ENCODE measurements at places on chromosomes 7 and 10.

DNA sequence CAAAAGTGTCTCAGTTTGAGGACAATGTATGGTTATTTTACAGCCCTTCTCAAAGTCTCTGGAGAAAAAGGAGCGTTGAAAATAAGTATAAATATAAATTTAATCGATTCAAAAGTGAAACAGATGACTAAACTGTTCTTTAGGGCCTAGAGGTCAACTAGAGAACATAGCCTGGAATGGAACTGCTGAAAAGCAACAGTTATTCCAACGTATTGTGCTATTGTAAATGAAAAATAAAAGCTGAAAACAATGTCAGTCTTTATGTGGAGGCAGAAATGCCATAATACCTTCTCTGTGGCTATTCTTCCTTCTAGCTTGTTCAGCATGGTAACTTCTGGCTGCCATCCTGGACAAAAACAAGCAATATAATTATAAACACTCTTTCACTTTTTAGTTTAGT is 362.5 kb downstream of the ARL4A start:
- no peak for DNase-seq

DNA sequence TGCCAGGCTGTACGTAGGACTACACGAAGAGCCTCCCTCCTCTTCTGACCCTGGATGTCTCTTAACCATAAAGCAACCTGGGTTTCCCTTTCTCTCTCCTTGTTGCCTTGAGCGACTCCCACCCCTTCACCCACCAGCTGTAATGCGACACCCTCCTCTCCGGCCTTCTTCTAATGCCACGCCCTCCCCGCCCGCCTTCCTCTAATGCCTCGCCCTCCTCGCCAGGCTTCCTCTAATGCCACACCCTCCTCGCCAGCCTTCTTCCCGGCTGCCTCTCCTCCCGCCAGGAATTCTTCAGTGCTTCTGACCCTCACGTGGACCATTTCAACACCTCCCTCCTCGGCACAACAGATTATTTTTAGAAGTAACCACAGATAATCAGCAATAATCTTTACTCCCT is 348.5 kb upstream of the SHH start:
- DNase-seq = no peak

- DNase-seq = no peak
These were observed 11.4 kb upstream of the AKR1D1 start for GRCh38 chr7:138064856-138065357.

- DNase-seq = peak; percentile 89
These were observed 203.7 kb upstream of the IMMP2L start for GRCh38 chr7:111765751-111766643.

DNA sequence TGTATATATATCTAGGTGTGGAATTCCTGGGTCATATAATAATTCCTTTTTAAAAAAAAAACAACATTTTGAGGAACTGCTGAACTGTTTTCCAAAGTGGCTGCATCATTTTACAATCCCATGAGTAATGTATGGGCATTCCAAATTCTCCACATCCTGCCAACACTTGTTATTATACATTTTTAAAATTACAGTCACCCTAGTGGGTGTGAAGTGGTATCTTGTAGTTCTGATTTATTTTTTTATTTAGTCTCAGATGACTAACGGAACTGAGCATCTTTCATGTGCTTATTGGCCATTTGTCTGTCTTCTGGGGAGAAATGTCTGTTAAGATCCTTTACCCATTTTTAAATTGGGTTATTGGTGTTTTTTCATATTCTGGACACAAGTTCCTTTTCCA is 12.0 kb upstream of the KLHL7 start:
- no peak for DNase-seq

DNA sequence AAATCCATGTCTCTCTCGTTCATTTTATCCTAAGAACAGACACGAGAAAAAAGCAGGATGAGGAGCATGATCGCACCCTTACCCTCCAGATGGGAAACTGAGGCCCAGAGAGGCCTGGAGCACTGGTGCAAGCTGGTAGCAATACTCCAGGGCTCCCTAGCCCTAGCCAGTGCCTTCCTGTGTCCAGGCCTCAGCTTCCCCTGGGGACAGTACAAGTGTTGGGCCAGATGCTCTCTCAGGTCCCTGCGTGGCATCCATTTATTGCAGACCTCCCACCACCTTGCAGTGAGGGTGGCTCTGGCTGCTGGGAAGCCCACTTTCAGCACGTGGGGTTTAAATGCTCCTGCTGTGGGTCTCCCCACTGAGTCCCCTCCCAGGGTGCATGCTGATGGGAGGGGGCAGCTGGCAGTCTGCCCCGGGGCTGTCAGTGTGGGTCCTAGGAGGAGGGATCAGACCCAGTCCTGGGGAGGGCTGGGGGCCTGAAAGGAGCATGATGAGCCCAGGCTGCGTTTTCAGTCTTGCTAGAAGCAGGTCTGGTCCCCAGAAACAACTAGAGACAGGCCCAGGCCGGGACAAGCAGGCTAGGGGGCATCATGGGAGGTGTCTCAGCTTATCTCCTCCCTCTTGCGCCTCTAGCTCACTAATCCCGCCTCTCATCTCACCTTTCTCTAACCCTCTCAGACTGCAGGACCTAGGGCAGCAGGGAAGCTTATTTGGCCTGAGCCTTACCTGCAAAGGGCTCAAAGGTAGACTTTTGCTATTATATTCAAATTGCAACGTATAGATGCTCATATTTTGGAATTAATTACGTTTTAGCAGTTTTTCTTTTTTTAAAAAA is 662 bp upstream of the PPIF start:
- no peak for DNase-seq

- DNase-seq = no peak
These were observed 45.1 kb downstream of the ZNF248 start for GRCh38 chr10:37812290-37812689.

DNA sequence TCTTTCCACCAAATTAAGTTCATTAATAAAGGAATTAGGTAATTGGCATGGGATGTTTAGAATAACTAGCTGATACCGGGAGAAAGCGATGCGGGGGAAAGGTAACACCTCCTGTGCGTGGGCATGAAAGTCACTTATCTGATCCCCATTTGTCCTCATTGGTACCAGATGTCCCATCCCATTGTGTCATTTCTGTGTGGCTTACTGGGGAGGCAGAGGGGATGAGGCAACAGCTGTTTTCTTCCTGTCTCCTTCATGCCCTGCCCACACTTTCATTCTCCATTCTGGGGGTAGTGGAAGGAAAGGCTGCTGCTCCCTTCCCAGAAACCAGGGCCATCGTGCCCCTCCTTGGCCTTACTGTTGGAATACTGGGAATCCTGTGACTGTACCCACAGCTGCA is 27.1 kb downstream of the EEPD1 start:
- DNase-seq = no peak

DNA sequence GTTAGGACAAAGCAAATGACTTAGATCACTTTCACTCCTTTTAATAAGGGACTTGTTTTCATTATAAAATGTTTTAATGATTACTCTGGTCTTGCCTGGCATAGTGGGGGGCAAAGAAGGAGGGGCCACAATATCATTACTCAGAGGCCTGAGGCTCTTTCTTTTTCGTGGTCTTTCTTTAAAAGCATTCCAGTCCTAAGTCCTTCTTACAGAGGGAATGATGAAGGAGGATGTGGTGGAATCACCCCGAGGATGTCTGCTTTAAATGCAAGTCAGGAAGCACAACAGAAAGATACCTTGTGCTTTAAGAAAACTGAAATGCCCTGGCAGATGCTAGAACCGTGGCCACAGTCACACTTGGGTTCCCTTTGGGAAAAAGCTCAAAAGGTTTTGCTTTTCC is 379.1 kb downstream of the INHBA start:
- DNase-seq = no peak

GRCh38 chr7:113100121-113100603 is 13.5 kb upstream of the GPR85 start:
- DNase-seq = no peak

DNA sequence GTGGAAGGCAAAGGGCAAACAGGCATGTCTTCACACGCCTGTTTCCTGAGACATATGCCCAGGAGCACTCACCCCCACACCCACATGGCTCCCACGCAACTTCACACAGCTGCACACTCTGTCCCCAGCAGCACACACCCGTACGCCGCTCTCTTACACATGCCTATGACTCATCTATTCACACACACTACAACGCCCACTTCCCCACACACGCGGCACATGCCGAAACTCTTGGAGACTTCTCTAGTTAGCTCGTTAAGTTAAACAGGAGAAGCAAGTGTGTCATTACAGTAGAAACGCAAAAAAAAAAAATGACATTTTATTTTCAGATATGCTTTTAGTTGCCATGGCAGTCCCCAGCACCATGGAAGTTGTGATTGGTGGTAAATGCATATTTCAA is 6.7 kb downstream of the CALN1 start:
- no peak for DNase-seq

GRCh38 chr10:49791100-49791499 is 29.0 kb upstream of the OGDHL start:
- DNase-seq = no peak

DNA sequence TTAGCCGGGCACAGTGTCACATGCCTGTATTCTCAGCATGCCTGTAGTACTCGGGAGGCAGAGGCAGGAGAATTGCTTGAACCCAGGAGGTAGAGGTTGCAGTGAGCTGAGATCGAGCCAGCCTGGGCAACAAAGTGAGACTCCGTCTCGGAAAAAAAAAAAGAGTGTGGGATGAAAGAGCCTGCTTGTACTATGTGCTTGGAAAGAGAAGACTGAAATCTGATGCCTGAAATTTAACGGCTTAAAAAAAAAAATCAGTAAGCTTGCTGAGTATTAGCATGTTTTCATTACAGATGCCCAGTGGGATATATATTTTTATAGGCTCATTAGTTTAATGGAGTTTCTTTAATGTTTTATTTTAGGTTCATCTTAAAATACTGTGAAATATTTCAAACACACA is 4.2 kb downstream of the NT5C2 start:
- DNase-seq = no peak

- no peak for DNase-seq
These were observed 10.7 kb upstream of the INSYN2A start for GRCh38 chr10:127207081-127207480.

GRCh38 chr7:85974176-85974575 is 669.5 kb upstream of the GRM3 start:
- no peak for DNase-seq

- DNase-seq = no peak
These were observed 3.5 kb downstream of the VGF start for GRCh38 chr7:101161692-101162471.

- no peak for DNase-seq
These were observed 118.5 kb downstream of the CREB5 start for GRCh38 chr7:28530803-28531175.

DNA sequence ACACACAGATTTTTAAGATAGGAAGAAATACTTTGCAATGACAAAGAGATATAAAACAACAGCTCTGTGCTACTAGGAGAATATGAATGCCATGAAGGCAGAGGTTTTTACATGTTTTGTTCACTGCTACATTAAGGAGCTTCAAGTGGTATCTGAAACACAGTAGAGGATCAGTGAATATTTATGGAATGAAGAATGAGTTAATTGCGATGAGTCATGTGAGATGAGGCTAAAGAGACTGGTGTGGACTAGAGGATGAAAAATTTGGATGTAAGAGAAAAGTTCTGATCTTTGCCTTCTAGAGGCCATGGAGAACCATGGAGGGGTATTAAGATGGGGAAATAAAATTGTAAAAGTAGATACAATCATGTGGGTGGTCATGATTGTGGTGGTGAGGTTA is 434.2 kb downstream of the PHTF2 start:
- no peak for DNase-seq

DNA sequence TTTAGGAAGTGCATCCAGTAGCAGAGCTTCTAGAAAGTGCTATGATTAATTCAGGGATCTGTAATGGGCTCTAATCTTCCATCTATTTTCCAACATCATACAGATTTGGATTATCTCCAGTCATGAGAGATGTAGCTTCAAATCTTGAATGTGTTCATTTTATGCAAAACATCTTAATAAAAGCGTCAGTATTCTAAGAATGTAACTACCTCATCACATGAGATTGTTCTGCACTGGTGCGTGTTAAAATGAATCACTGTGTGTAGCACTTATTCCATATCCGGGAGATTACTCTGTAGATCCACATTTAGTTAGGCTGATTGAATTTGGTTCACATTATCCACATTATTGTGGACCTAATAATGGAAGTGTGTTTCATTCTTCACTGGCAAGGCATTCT is 344.9 kb upstream of the CHRM2 start:
- DNase-seq = no peak

DNA sequence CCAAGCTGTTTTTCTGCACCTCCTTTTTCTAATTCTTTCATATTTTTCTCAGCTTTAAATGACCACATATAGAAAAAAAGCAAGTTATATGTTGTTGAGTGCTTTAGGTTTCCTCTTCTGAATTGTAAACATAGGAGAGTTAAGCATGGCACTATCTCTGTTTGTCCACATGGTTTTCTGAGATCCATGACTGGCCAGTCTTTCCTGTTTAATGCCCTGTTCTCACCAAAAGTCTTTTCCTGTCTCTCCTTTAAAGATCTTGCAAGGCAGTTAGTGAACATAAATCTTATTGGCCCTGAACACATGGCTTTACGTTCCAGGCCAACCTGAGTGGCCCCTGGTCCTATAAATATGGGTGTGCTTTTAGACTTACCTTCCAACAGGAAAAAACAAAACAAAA is 19.4 kb downstream of the TRPV5 start:
- no peak for DNase-seq

GRCh38 chr7:100071018-100071723 is 10.4 kb downstream of the ZNF3 start:
- no peak for DNase-seq

DNA sequence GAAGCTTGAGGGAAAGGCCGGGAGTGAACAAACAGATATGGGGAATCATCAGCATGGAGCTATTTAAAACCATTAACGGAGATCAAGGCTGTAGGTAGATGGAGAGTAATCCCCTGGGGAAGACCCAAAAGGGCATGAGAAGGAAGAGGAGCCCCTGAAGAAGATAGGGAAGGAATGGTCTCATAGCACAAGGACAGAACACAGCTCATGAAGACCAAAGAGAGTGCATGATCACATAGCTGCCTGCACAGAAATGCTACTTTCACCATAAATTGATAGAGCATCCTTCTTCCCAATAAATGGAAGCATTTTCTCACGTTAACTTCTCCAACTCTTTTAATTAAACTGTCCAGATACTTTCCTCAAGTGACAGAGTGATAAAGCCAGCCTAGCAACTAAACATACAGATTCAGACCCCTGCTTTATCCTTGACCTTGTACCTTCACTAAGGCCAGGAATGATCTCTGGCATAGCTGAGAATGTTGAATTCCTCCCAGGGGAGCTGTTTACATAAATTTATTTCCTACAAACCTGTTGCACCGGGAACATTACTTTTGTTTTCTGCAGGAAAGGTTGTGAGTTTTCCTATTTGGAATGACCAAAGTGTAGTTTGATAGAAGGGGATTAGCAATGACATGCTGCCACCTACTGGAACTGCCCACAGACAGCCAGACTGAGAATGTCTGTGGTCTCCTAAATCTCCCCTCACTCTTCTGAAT is 110.8 kb upstream of the LRGUK start:
- DNase-seq = peak; percentile 43

DNA sequence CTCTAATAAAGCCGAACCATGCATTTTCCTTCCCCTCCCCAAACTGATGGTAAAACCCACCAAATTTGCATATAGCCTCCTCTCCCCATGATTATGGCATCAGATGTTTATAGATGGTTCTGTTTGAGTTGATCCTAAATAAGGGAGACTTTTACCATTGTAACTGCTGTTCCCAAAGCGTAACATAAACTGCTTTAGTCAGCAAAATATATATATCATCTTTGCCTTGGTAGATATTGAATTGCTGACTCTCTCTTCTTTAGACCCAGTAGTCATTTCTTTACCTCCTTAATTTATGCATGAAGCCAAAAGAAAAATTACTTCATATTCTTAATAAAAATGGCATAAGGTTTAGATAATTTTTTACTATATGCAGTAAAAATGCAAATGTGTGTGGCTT is 86.2 kb upstream of the LRGUK start:
- DNase-seq = no peak
